GM23248 (cell line): ENCODE measurements at places on chromosomes 7 and 10.

- no peak for DNase-seq
Observed at GRCh38 chr10:48788554-48788953, 103.9 kb downstream of the WDFY4 start.

DNA sequence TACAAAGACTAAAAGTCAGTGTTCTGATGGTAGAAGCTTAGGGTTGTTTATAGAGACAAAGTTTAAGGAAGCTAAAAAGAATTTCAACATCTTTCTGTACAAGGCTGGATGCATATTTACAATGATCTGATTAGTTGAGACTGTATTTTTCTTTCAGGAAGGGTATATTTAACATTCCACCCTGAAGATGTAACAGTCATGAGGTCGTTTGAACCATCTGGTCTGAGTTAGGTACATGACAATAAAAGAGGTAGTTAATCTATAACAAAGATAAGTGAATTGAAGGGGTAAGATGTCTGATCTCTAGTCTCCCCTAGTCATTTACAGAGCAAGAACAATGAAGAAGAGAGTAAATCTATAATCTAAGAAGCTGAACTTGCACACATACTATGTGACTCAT, 821.2 kb downstream of the CNTNAP2 start:
- no peak for DNase-seq

DNA sequence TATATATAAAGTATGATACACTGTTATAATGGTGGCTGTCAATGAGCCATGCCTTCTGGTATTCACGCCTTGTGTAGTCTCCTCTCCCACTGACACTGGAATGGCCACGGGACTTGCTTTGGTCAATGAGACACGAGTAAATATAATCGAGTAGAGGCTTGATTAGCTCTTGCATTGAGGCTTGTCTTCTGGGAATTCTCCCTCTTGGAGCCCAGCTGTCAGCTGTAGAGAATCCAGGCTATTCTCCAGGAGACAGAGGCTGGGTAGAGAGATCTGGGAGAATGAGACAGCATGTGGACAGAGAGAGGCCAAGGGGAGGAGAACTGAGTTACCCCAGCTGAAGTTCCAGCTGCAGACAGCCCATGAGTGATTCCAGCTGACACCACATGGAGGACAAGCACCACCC, 25.2 kb upstream of the PLCE1 start:
- DNase-seq: no peak

DNA sequence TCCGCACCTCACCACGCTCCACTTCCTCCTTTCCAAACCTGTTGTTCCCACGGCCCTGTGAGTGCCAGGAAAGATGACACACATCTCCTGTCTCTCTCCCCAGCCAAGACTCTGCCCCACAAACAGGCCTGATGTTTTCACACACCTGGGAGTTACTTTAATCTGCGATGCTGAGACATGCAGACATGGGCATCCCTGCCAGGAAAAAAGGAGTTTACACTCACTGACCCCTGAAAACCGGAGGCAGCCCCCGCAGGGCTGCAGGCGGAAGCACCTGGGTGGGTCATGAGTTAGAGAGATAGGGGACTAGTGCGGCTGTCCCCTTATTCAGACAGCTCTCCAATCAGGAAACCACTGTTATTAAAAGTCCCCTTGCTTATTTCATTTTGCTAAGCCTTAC, 106.4 kb upstream of the CARD11 start:
- DNase-seq: no peak
